ENCODE measurements at places on chromosomes 5 and 9. TPM values are rescaled to one million over a fixed set of nuclear protein-coding genes. Genes with fewer than 3 reads are reported as not detected.

PCDHA9 gene
- total RNA-seq = 0.49 TPM

ANKRD34B gene
- not detected for total RNA-seq

MTAP gene
- 14.4 TPM for total RNA-seq

CAST gene
- 388 TPM for total RNA-seq

AHRR gene
- total RNA-seq = 8.8 TPM

BSPRY gene
- total RNA-seq = not detected

CCDC192 gene
- not detected for total RNA-seq

FOXD4 gene
- total RNA-seq = 0.27 TPM

CSNK1A1 gene
- total RNA-seq = 187 TPM

SVEP1 gene
- total RNA-seq = 101 TPM

HMCN2 gene
- total RNA-seq = not detected

LECT2 gene
- total RNA-seq = not detected

SLC9A3 gene
- 1.8 TPM for total RNA-seq

PRDM12 gene
- not detected for total RNA-seq

ARSI gene
- 2.1 TPM for total RNA-seq

ZNF79 gene
- total RNA-seq = 21.0 TPM

PROB1 gene
- total RNA-seq = 0.99 TPM

SWI5 gene
- total RNA-seq = 21.5 TPM

WDR31 gene
- 2.4 TPM for total RNA-seq

ACOT12 gene
- not detected for total RNA-seq

CTXN3 gene
- not detected for total RNA-seq
